Right atrium auricular region (tissue), 2 donors: ENCODE measurements at places on chromosomes 12 and 14.

DNA sequence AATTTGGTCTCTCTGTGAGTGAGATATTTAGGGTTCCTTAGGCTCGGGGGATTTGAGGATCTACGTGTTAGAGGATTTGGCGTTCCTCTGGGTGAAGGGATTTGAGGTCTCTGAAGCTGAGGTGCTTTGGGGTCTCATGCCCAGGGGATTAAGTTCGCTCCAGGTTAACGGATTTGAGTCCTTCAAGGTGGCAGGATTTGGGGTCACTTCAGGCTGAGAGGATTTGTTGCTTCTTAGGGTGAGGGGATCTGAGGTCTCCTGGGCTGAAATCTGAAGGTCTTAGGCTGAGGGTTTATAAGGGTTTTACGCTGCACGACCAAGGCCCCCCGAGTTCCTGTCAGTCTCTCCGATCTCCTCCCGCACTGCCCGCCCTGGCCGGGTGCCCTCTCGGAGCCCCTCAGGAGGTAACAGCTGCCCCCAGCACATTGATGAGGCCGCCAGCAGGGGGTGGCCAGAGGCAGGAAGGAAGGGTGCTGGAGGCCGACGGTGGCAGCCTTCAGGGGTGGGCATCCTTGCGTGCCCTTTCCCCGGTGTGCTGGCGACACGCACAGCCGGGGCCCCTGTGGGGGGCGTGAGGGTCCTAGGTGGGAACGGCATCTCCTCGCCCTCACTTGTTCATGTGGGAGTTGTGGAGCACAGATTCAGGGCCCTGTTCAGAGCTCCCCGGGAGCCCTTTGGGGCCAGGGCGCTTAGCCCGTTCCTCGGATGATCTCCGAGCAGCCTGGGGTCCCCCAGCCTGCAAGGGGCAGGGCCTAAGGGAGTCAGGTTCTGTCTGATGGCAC lies 14.3 kb downstream of the CEP170B start:
- DNase-seq, result no peak

DNA sequence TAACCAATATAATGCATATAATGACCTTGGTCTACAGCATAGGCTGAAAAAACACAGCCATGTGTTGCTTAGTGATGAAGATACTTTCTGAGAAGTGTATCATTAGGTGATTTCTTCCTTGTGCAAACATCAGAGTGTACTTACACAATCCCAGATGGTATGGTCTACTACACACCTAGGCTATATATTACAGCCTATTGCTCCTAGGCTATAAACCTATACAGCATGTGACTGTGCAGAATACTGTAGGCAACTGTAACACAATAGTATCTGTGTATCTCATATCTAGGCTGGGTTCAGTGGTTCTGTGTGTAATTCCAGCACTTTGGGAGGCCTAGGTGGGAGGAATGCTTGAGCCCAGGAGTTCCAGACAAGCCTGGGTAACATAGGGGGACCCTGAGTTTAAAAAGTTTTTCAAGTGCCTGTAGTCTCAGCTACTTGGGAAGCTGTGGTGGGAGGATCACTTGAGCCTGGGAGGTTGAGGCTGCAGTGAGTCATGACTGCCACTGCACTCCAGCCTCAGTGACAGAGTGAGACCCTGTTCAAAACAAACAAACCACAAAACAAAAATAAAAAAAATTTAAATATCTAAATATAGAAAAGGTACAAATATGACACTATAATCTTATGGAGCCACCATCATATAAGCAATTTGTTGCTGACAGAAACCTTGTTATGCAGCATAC lies 66.6 kb downstream of the GRIP1 start:
- no peak for DNase-seq

- DNase-seq, result no peak
Measured at GRCh38 chr14:39592116-39592789, 160.0 kb upstream of the FBXO33 start.

- DNase-seq, result no peak
Measured at GRCh38 chr14:74483321-74483720, 9.8 kb downstream of the NPC2 start.

GRCh38 chr12:98397323-98398105 lies 117.9 kb upstream of the TMPO start:
- DNase-seq, result peak; percentile 85

GRCh38 chr12:45915405-45915804 lies 75.0 kb downstream of the SCAF11 start:
- DNase-seq, result no peak

GRCh38 chr14:104715416-104715815 lies 8.6 kb upstream of the ADSS1 start:
- DNase-seq, result no peak

- DNase-seq, result peak; percentile 87
Measured at GRCh38 chr14:90419200-90419599, 22.4 kb downstream of the CALM1 start.
